Progenitor cell of endocrine pancreas (in vitro differentiated cells): ENCODE measurements at places on chromosomes 7 and 10.

DNA sequence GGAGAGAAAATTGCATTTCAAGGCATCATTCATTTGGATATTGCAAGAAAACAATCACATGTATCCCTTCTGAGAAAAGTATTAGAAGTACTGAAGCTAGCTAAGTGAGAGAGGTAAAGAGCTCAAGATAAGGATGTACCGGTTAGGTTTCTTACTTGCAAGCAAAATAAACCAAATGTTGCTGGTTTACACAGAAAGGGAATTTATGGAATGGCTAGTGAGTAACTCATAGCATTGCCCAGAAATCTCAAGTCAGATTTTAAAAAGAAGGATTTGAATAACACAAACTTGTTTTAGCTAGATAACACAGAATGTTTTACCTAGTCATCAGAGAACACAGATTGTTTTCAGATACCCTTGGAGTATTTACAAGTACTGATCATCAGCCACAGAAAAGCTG lies 30.6 kb downstream of the KLHL7 start:
- DNase-seq = no peak

GRCh38 chr7:30656006-30656957 lies 26.0 kb downstream of the CRHR2 start:
- no peak for DNase-seq

- no peak for DNase-seq
Observed at GRCh38 chr7:64603271-64603670, 40.4 kb upstream of the ZNF680 start.

- DNase-seq = no peak
Observed at GRCh38 chr7:1850976-1851571, 181.0 kb downstream of the ELFN1 start.

GRCh38 chr7:55423891-55424290 lies 58.8 kb downstream of the LANCL2 start:
- DNase-seq = no peak

DNA sequence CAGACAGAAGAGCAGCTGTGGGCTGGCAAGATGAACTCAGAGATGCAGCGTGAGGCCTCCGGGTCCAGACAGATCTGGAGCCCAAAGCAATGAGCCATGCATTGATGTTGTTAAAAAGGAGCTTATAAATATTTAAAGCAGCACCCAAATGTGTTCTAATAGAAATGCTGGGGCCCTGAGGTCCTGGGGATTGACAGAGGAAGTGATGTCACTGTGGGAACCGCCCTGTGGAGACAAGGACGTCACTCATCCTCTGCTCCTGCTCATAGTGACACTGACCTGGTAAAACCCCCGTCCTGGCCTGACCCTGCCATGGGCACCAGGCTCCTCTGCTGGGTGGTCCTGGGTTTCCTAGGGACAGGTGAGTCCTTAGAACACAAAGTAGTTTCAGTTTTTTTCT lies 197.0 kb upstream of the PRSS58 start:
- no peak for DNase-seq

GRCh38 chr7:31234836-31235605 lies 105.5 kb downstream of the NEUROD6 start:
- DNase-seq = no peak

DNA sequence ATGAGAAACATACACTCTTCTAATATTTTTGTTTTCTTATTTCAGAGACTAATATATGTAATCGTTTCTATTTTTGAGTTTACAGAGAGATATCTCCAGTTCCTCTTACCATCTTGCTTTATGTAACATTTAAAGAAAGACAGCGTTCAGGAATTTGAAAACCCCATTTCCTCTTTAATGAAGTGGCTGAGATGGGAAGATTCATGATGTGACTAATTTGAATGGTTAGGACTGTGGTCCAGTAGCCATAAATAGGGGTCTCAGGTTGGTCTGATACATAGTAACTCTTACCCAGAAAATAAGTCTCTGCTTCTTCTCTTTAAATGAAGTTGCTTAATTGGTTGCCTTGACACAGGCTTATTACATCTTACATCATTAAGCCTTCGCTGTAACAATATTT lies 6.9 kb downstream of the KMT2E start:
- no peak for DNase-seq

- no peak for DNase-seq
Observed at GRCh38 chr10:62653254-62653653, 151.3 kb upstream of the ADO start.

DNA sequence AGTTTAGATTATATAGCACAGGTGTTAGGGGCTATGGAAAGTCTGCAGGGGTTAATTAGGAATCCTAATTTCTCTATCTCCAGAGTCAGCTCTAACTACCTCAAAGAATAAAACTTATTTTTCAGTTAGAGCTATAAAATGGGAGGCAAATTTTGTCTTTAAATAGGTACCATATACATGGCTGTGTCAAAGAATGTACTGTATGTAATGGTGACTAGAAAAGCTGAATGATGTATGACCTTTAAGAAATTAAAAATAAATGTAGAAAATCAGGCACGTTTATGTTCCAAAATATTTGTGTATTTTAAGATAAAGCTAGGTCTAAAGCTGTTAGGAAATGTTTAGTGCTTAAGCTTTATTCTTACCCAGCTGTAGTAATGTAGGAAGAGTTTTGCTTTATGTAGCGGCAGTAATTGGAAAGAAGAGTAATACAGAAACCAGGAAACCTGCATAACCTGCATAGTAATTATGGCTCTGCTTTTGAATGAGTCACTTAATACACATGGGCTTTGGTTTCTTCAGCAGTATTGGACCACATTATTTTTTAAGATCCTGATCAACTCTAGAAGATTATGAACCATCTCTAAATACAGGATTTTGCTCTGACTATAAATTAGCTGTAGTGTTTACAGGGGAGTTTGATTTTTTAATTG lies 85.0 kb downstream of the KMT2E start:
- no peak for DNase-seq

- no peak for DNase-seq
Observed at GRCh38 chr7:116785843-116786242, 76.5 kb upstream of the CAPZA2 start.

DNA sequence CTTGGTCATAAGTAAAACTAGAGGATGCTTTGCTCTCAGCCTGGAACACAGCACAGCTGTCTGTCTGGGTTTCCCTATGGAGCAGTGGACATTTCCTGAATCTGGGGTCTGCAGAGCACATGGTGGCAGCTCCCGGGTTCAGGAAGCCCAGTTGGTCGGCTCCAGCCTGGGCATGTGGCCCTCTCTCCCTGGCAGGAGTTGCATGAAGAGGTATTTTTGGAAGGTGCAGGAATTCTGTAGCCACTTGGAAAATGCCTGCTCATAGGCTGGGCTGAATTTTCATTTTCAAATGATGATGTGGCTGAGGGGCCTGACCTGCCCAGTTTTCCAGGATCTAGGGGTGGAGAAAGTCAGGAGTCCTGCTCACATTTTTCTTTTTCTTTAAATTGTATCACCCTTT lies 6.7 kb upstream of the TPST1 start:
- DNase-seq = no peak

GRCh38 chr10:127577376-127578258 lies 28.5 kb downstream of the NPS start:
- no peak for DNase-seq

GRCh38 chr7:75732764-75733630 lies 5.7 kb downstream of the HIP1 start:
- DNase-seq = no peak

DNA sequence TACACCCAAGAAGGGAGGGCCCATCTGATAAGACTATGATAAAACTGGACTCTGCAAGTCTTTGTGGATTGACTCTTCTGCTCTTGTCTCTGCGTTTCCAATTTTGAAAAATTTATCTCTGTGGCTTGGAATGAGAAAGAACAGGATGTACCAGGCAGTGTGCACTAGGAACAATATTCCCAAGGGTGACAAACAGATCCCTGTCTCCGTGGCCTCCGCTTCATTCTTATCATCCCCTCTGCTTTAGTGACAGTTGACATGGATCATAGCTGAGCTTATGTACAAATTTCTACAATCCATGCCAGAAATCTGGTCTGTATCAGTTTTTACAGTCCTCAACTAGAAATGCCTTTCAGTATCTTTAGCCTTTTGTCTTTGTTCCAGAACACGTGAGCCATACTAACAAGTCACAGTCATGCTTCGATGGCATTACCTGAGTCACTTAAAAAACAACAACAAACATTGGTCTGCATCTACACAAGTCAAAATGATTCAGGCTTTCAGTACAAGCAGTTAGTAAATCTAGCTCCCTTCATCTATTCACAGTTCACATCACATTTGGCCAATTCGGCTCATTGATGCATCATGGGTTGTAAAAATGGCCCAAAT lies 393.6 kb upstream of the CELF2 start:
- no peak for DNase-seq

GRCh38 chr7:156194813-156195212 lies 382.6 kb upstream of the SHH start:
- no peak for DNase-seq

GRCh38 chr10:5911670-5912069 lies 21.6 kb downstream of the FBH1 start:
- no peak for DNase-seq

DNA sequence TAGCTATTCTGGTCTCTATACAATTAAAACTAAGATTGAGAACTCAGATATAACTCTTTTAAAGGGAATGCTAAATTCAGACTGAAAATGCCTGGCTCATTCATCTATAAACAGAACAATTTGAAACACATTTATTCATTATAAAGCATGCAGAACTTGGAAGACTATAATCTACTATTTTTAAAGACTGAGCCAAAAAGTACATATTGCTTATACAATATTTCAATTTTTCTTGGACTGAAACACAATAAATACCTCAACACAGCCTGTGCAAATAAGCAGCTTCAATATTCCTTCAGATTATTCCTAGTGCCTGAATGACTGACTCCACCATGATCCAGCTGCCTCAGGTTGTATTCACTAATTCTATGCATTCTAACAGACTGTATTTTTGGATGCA lies 15.5 kb upstream of the PHYH start:
- no peak for DNase-seq

- DNase-seq = no peak
Observed at GRCh38 chr10:127254276-127254675, 57.9 kb upstream of the INSYN2A start.

DNA sequence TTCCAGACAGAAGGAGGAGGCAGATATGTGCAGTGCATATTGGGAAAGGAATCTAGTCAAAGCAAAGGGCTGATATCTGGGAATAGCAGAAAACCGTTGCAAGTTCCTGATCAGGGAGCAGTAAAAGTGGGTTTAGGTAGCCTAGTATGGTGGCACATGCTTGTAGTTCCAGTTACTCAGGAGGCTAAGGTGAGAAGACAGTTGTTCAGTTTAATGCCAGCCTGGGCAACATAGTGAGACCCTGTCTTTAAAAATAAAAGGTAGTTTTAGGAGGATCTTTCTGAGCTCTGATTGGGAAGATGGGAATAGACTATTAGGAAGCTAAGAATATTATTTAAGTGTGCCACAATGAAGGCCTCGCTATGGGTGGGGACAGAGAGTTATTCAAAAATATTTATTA lies 1.7 kb downstream of the CCDC172 start:
- no peak for DNase-seq

- DNase-seq = no peak
Observed at GRCh38 chr7:134587750-134588149, 38.8 kb downstream of the AKR1B15 start.

DNA sequence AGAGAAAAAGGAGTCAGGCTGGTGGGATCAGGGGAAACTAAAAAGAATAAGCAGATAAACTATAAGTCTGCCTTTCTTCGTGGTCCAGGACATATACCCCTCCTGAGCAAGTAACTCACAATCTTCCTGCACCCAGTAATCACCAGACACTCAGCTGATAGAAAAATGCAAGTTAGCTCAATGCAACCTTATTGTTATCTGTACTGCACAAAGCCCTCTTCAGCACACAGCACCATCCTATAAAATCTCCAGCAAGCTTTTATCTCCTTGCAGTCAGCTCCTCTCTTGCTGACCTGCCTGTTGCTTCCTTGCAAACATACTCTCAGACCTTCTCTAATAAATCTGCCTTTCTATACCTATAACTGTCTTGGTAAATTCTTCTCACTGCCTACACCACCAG lies 6.7 kb downstream of the SLC37A3 start:
- DNase-seq = no peak

- peak; percentile 30 for DNase-seq
Observed at GRCh38 chr10:26556748-26557640, 118.9 kb downstream of the APBB1IP start.
